ENCODE measurements at places on chromosomes 13 and 19. TPM values are rescaled to one million over a fixed set of nuclear protein-coding genes. Genes with fewer than 3 reads are reported as not detected.

DNA sequence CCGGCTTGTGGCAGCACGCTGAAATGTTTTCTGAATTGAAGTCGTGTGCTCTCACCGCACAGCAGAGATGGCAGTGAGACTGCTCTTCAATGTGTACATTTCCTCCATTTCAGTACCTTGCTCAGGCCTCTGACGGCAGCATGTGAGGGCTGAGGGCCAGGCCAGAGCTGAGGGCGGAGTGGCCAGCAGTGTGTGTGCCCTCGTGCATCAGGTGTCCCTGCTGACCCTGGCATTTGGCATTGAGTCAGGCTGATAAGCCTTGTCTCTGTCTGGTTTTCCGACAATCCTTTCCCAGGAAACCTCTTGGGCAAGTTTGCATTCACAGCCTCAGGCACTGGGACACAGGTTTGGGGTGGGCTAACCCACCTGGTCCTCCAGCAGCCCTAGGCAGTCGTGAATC, 62.3 kb downstream of the EFNB2 start:
- DNase-seq, result no peak

- DNase-seq, result no peak
Measured at GRCh38 chr19:48635966-48636858, 967 bp downstream of the DBP start.

- DNase-seq, result no peak
Measured at GRCh38 chr13:60152114-60152513, 11.6 kb downstream of the DIAPH3 start.

DNA sequence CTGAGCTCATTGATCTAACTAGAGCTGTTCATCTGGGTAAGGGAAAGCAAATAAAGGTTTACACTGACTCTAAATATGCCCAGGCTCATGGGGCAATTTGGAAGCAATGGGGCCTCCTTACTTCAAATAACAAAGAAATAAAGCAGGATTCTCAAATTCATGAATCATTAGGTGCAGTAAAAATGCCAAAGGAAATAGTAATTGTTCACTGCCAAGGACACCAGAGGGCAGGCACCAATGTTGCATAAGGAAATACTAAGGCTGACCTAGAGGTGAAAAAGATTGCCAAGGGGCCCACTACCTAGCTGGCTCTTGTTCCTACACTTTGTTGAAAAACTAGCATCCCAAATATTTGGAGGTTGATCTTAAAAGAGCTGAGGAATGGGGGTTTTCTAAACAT, 1686.7 kb upstream of the MIR17HG start:
- no peak for DNase-seq

Gene OR4F17
- total RNA-seq, result 0.30 TPM

GRCh38 chr19:34230820-34231219, 23.5 kb upstream of the GARRE1 start:
- DNase-seq, result no peak

GRCh38 chr13:21320642-21321034, 138.5 kb downstream of the ZDHHC20 start:
- DNase-seq, result no peak

DNA sequence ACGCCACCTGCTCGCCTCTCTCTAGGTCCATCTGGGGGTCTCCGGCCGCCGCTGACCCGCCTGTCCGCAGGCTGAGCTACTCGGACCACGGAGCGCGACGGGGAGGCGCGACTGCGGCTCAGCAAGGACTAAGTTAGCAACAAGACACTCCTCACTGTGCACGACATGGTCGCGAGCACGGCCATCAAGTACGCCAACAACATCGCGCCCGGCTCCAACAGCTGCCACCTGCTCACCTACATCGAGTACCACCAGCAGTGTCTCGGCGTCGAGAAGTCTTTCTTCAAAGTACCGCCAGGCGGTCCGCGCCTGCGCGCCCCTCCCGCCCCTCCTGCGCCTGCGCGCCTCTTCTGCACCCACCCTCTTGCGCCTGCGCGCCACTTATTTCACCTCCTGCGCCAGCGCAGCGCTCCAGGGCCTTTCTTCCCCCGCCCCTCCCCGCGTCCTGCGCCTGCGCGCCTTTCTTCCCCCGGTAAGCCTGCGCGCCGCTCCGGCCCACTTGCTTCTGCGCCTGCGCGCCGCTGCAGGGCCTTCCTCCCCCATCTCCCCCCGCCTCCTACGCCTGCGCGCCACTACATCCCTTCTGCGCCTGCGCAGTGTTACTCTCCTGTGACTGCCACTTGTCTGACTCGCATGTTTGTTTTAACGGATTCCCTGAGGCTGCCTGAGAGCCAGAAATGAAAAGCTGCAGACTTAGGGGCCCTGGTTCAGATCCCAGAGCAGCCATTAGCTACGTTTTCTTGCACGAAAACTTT, 64.0 kb downstream of the ACSBG2 start:
- DNase-seq, result peak; percentile 99

GRCh38 chr19:40356681-40357595, 8.4 kb downstream of the PLD3 start:
- no peak for DNase-seq

DNA sequence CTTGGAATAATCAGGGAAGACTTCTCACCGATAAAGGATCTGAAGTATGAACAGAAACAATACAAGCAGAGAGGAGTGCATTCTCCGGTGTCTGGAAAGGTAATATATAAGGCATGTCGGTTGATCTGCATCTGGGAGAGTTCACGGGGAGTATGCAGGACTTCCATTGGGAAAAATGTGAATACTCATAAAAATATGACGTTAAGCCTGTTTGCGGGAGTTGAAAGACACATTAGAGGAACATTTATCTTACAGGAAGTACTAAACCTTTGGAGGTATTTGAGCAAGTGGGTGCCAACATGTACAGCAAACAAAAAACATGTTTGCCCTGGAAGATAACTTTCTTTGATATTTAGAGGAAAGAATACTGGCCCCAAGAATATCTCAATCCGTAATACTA, 286.8 kb downstream of the SLITRK6 start:
- no peak for DNase-seq

DNA sequence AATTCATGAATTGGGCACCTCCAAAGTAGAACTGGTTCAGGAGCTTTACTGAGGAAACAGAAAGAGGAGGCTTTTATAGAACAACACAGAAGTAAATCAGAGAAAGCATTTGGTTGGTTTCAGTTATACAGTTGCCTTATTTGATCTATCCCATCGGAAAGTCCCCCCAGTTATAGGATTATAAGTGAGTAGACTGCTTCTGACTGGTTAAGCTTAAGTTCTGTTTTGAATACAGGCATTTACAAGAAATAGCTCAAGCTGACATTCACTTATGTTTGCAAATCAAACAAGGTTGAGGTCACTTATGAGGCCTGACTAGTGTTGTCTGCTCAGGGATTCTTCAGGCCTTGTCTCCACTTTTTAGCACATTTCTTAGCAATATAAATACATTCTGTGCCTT, 857.4 kb downstream of the EFNB2 start:
- DNase-seq, result no peak

Gene SLITRK6
- total RNA-seq, result not detected

- no peak for DNase-seq
Measured at GRCh38 chr13:26820871-26821270, 60.3 kb upstream of the GPR12 start.

DNA sequence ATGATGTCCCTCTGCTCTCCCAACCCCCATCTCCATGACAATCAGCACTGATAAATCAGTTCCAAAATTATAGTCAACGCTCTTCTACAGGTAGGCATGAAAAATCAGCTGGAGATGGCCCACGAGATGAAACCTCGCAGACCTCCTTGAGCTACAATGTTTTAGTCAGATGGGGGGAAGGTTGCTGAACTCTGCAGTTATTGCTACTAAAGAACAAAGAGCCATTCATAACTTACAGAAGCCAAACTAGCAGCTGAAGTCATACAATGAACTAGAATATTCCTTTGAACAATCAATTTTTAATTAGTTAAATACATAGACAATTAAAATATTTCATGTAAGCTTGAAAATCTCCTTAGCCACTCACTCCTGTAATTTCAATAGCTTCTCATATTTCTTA, 179.2 kb downstream of the NHLRC3 start:
- no peak for DNase-seq

GRCh38 chr19:12782174-12782423, 6.7 kb upstream of the HOOK2 start:
- no peak for DNase-seq

Gene RAB20
- 1.4 TPM for total RNA-seq

DNA sequence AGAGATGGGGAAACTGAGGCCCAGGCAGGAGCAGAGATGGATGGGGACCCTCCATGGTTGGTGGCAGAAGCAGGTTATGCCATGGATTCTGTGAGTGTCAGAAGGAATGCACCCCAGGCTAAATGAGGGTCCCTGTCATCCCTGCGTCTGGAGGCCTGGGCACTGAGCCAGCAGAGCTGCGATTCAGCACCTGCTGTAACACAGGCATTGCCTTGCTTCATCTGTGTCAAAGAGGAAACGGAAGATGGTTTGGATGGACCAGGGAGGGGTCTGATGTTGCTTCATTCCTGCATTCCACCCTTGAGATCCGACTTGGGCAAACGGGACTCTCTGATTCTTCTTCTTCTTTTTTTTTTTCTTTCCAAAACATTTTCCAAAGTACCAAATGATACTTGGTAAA, 1.2 kb downstream of the C5AR1 start:
- DNase-seq, result no peak

Gene OR10H1
- 0.05 TPM for total RNA-seq

DNA sequence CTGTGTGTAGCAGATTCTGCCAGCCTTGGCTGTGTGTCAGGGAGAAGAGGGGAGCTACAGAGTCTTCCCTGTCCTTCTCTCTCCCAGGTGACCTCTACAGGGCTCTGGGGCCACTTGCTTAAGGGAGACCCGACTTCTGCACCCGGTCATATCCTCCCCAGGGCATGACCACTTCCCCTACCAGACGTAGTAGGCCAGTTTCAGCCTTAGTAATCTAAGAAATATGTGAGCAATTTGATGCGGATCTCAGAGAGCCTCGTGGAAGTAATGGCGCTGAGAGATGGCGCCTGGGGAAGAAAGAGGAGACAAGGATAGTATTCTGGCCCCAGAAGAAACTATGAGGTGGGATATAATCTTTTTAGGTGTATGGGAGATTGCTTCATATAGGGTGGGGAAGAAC, 41.9 kb downstream of the NFIX start:
- DNase-seq, result no peak

DNA sequence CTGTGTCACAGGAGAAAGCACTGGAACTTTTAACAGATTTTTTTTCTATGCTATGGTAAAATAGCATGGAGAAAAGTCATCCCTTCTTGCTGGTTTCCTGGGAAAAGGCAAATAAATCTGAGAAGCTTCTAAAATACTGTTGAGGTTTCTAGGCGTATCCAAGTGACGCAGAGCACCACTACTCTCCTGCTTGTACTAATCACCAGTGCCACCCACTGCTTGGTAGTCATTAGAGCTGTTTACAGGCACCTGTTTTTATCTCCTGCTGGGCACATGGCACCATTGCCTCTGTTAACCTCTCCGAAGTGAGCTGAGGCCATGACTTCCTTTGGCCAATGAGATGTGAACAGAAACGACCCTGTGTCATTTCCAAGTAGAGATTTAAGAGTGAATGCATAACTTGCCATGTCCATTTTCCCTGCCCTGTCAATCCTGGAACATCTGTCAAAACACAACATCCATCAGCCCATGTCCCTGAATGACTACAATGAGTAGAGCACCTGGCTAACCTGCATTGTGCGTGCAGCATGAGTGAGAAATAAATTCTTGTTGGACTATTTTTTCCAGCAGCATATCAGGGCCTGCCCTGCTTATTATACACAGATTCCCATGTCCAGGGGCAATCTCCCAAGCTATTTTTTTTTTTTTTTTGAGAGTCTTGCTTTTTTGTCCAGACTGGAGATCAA, 17.3 kb upstream of the OXGR1 start:
- no peak for DNase-seq

DNA sequence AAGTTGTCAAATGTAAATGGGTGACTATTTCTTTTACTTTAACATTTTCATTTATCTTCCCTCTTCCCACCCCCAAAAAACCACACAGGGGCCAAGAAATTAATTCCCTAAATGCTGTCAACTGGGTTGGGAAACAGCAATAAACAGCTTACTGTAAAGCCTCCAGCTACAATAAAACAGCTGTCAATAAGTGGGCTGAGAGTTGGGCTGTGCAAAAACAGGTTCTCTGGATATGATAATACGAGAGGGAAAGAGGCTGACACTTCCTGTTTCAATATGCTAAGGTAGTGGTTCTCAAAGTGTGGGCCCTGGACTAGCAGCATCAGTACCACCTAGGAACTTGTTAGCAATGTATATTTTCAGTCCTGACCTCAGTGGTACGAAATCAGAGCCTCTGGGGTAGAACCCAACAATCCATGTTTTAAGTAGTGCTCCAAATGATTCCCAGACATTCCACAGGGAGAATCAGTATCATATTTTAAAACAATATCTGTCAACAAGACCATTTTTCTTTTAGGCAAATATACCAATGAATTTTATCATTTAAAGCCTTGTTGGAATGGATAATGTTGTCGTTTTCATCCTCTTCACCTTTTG, 8.4 kb downstream of the PCDH9 start:
- DNase-seq, result no peak

Gene PLEKHG2
- 22.0 TPM for total RNA-seq

Gene ZNF526
- total RNA-seq, result 19.4 TPM

GRCh38 chr13:51885651-51886050, 23.9 kb downstream of the CCDC70 start:
- no peak for DNase-seq

- DNase-seq, result no peak
Measured at GRCh38 chr19:35751839-35752745, 3.7 kb downstream of the LIN37 start.

- DNase-seq, result no peak
Measured at GRCh38 chr13:59413126-59413525, 750.6 kb downstream of the DIAPH3 start.

DNA sequence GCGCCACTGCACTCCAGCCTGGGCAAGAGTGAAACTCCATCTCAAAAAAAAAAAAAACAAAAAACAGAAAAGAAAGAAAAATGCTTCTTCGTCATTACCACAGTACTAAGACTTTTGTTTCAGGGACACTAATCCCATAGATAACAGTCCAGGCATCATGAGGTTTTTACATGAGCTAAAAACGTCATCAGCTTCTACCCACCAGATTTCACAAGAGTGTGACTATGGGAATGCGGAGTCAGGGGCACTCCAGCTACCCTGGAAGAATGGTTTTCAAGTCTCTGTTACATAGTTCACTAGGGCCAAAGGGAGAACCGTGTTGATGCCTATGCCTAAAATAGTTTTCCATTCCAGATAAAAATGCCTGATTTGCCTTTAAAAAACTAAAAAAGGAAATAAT, 33.2 kb downstream of the RAB20 start:
- DNase-seq, result no peak

GRCh38 chr19:37583340-37583739, 11.3 kb downstream of the ZNF571 start:
- DNase-seq, result no peak

Gene SHC2
- total RNA-seq, result 0.33 TPM

DNA sequence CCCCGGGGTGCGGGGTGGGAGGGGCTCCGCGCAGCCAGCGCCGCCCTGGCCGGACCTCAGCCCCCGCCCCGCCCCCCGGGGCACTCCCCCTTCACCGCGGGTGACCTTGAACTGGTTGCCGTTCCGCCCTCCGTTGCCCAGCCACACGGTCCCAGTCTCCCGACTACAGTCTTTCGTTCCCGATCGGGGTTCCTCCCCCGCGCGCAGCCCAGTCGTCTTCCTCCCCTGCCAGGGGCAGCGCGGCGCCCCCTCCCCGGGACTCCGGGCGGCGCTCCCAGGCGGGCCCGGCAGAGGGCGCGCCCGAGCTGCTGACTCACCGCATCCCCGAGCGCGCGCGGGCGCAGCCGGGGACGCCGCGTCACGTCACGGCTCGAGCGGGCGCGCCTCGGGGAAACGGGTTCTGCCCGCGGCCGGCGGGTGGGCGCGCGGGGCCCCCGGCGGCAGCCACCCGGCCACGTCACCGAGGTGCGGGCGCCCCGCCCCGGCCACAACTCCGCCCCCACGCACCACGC, 459 bp downstream of the MIDN start:
- peak; percentile 85 for DNase-seq

Data from activated T-cell treated with anti-CD3 and anti-CD28 coated beads, Interleukin-2, amount 50 U/mL, for 4 hours (primary cell).